ENCODE measurements at places on chromosomes 13 and 19.

- DNase-seq = no peak
Observed at GRCh38 chr19:38210458-38210987, 13.5 kb downstream of the DPF1 start.

DNA sequence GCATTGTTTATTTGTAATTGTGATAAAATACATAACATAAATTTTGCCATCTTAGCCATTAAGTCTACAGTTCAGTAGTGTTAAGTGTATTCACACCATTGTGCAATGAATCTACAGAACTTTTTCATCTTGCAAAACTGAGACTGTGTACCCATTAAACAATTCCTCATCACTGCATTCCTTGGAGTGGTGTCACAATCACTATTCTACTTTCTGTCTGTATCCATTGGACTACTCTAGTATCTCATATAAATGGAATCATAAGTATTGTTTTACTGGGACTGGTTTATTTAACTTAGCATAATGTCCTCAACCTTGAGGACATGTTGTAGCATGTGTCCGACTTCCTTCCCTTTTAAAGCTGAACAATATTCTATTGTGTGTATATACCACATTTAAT lies 36.8 kb downstream of the UFM1 start:
- DNase-seq = no peak

DNA sequence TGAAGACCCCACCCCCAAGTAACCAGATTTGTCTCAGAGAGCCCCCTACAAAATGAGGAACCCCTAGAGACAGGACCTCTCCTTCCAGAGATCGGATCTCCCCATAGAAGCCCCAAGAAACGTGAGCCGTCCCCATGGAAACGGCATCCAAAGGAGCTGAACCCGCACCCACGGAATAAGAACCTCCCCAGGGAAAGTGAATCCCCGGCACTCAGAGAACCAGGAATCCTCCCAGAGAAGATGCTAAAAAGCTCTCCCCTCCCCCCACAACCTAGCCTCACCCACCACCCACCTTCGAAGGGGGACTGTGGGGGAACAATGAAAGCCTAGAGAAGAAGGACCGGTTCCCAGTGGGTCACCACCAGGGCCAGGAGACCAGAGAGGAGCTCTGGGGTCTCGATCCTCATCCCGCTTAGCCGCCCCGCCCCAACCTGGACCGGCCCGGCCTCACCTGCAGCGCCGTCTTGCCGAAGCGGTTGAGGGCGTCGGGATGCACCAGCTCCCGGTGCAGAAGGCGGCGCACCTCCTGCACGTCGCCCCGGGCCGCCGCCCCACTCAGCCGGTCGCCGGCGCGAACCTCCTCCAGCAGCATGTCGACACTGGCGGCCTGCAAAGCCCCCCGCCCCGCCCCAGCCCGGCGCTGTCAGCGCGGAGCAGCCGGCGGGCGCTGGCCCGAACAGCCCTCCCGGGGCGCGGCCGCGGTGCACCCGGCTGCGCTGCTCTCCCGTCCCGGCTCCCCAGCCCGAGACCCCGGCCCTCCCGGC lies 535 bp downstream of the CDKN2D start:
- peak; percentile 59 for DNase-seq

DNA sequence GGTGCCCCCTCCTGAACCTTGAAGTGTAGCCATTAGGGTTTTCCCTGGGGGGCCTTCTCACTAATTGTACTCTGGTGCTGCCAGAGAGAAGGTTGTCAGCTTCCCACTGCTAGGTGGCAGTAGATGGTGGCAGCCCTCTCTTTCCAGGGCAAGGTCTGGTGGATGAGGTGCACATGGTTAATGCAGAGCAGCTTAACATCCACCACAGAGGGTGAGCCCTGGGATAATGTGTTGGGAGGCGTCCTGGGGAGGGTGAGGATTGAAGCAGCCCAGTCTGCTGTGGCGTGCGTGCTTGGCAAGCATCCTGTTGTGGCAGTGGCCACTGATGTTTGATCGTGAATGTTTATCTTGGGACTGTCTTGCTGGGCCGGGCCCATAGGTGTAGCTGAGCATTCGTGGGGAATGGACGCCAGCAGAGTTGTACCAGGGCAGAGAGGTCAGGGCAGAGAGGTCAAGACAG lies 5.8 kb downstream of the EGLN2 start:
- DNase-seq = no peak

- no peak for DNase-seq
Observed at GRCh38 chr13:23510979-23511735, 59.1 kb upstream of the TNFRSF19 start.

DNA sequence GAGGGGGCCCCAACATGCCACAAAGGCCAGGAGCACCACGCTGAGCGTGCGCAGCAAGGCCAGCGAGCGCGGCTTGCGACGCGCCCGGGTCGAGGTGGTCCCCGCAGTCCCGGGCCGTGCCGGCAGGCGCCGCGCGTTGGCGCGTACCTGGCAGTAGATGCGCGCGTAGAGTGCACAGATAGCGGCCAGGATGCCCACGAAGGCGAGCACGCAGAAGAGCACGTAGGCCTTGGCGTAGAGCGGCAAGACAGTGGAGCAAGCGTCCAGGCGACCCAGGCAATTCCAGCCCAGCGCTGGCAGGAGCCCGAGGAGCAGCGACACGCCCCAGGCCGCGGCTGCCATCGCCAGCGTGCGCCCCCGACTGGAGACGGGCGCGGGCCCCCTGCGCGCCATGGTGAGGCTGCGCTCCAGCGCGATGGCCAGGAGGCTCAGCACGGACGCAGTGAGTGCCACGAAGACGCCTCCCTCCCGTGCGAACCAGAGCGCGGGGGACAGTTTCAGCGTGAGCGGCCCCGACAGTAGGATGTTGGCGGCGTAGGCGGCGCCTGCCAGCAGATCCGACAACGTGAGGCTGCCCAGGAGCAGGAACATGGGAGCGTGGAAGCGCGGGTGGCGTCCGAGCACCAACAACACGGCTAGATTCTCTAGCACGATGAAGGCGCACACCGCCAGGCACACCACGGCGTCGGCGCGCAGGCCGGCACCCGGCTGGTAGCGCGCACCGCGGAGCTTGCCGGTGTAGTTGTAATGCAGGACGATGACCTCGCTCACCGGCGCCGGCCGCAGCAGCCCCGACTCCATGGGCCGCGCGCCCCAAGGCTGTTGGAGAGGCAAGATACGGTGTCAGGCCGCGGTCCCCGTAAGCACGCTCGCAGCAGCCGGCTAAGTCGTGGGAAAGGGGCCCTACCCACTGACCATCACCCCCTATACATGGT lies 2.8 kb downstream of the S1PR5 start:
- DNase-seq = no peak
